B cell (primary cell): ENCODE measurements at places on chromosomes 13 and 19.

- no peak for DNase-seq
- no peaks in the 10 kb centered on the region for H3K36me3 ChIP-seq
- H3K4me3 ChIP-seq = no peak overlapping the region
Observed at GRCh38 chr13:99104396-99104795, 96.3 kb upstream of the UBAC2 start.

GRCh38 chr13:114008964-114009589, 35.2 kb upstream of the C13orf46 start:
- peaks cover 56% of the 10 kb centered on the region for H3K36me3 ChIP-seq
- no peaks in the 10 kb centered on the region for H3K4me1 ChIP-seq
- H3K27me3 ChIP-seq = no peaks in the 10 kb centered on the region
- H3K27ac ChIP-seq = no peak overlapping the region
- no peak for DNase-seq
- no peak overlapping the region for H3K4me3 ChIP-seq

DNA sequence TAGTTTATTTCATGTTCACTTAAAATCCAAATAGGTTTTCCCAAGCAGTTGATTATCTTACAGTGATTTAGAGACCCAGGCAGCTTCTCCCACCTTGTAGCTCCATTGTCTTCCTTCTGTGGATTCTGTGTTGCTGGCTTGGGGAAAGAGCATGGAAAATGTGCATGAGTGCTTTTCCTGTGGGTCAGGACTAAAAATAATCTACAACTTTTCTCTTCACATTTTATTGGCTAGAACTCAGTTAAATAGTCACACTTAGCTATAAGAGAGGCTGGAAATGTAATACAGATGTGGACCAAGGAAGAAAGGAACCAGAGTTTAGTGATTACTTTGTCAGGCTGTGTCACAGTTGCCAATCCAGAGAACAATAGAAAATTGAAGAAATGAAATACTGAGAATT, 198.8 kb downstream of the NBEA start:
- H3K27me3 ChIP-seq = no peaks in the 10 kb centered on the region
- no peaks in the 10 kb centered on the region for H3K4me1 ChIP-seq
- no peak overlapping the region for H3K27ac ChIP-seq
- no peak for DNase-seq

- H3K27me3 ChIP-seq = no peaks in the 10 kb centered on the region
- H3K27ac ChIP-seq = no peak overlapping the region
- DNase-seq = no peak
- H3K36me3 ChIP-seq = no peaks in the 10 kb centered on the region
- no peaks in the 10 kb centered on the region for H3K4me1 ChIP-seq
Observed at GRCh38 chr13:73216381-73216831, 157.6 kb downstream of the KLF5 start.

DNA sequence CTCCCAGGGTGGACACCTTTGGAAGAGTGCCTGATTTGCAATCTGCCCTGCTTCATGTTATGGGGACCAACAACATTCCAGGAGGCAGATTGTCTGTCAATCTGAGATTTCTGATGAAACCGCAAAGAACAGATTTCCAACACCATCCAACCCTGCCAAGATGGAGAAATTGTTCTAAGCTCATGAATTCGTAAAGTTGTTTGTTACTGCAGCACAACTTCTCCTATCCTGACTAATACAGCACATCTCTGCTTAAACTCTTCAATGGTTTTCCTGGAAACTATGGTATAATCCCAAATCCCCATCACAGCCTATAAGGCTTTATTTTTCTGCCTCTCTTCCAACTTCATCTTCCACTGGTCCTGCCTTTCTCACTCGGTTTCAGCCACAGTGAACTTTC, 210.3 kb upstream of the TSHZ3 start:
- no peaks in the 10 kb centered on the region for H3K36me3 ChIP-seq
- DNase-seq = no peak
- H3K4me1 ChIP-seq = no peaks in the 10 kb centered on the region
- no peak overlapping the region for H3K27ac ChIP-seq
- no peaks in the 10 kb centered on the region for H3K27me3 ChIP-seq

- no peak overlapping the region for H3K4me3 ChIP-seq
- H3K4me1 ChIP-seq = no peaks in the 10 kb centered on the region
- DNase-seq = no peak
- no peaks in the 10 kb centered on the region for H3K36me3 ChIP-seq
- H3K27me3 ChIP-seq = no peaks in the 10 kb centered on the region
Observed at GRCh38 chr13:98846521-98846920, 94.0 kb upstream of the SLC15A1 start.

- H3K27me3 ChIP-seq = peaks cover 2% of the 10 kb centered on the region
- peaks cover 4% of the 10 kb centered on the region for H3K4me1 ChIP-seq
- H3K27ac ChIP-seq = no peak overlapping the region
- H3K36me3 ChIP-seq = no peaks in the 10 kb centered on the region
Observed at GRCh38 chr13:29193083-29193482, 372.9 kb downstream of the MTUS2 start.

GRCh38 chr13:26964278-26965250, 204.0 kb upstream of the GPR12 start:
- H3K4me1 ChIP-seq = no peaks in the 10 kb centered on the region
- H3K27me3 ChIP-seq = no peaks in the 10 kb centered on the region
- H3K36me3 ChIP-seq = no peaks in the 10 kb centered on the region
- DNase-seq = no peak
- no peak overlapping the region for H3K4me3 ChIP-seq
- no peak overlapping the region for H3K27ac ChIP-seq

DNA sequence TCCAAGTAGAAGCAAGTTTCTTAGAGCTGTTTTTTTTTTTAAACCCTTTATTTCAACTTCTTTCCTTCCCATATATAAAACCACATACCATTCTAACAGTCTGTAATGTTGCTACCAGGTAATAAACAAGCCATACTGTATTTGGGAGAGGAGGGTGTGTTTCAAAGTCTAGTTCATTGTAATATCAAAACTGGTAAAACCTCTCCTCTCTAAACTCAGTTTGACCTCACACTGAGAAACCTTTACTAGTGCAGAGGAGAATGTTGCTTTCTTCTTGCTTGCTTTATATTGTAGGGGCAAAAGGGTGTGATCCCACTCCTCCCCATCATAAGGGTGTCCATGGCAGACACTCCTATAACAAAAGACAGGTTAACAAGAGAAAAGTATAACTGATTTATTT, 155.1 kb downstream of the GGACT start:
- no peaks in the 10 kb centered on the region for H3K4me1 ChIP-seq
- no peak for DNase-seq
- H3K4me3 ChIP-seq = no peak overlapping the region
- H3K27me3 ChIP-seq = no peaks in the 10 kb centered on the region
- no peak overlapping the region for H3K27ac ChIP-seq
